ENCODE measurements at places on chromosomes 5 and 9.
A peak's percentile ranks its signal among the peaks of the same experiment; 100 is the strongest.

DNA sequence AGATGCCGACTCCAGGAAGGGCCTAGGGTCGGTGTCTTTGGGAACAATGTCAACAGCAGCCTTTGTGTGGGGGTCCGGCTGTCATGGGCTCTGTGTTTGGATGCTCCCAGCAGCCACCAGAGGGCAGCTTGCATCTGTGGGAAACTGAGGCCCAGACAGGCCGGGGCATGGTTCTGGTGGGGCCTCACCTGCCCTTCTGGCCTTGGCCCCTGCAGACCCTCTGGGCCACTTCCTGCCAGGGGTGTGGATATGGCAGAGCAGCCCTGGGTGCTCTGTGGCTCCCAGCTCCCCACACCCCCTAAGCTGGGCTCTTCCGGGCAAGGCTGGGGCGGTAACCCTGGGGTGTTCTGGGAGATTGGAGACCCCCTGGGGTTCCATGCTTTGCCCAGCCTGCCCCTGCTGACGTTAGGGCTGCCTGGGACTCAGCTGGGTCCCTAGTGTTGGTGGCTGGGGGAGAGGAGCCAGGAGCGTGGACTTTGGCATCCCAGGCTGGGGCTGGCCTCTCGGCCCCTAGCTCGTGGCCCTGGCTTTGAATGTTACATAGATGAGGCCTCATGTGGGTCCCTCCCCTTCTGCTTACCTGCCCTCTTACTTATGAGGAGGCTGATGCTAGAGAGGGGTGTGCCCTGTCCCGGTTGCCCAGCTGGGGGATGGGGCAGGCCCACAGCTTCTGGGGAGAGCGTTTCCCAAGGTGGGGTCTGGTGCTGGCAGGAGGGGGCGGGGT, 38.3 kb downstream of the RXRA start:
- DNase-seq = no peak

GRCh38 chr5:141968914-141969608, at the start of gene RNF14:
RNF14 (plus strand) TSS chr5:141969105; CDS start chr5:141973589, 4,484 bp downstream.
- peak; percentile 98 for DNase-seq

- no peak for DNase-seq
Measured at GRCh38 chr9:97660340-97660739, 26.7 kb downstream of the NCBP1 start.

- DNase-seq = no peak
Measured at GRCh38 chr9:123064716-123065115, 31.2 kb downstream of the GPR21 start.

GRCh38 chr5:126015235-126016181, 407.7 kb upstream of the GRAMD2B start:
- no peak for DNase-seq

- no peak for DNase-seq
Measured at GRCh38 chr5:78783434-78784130, 135.0 kb upstream of the LHFPL2 start.

DNA sequence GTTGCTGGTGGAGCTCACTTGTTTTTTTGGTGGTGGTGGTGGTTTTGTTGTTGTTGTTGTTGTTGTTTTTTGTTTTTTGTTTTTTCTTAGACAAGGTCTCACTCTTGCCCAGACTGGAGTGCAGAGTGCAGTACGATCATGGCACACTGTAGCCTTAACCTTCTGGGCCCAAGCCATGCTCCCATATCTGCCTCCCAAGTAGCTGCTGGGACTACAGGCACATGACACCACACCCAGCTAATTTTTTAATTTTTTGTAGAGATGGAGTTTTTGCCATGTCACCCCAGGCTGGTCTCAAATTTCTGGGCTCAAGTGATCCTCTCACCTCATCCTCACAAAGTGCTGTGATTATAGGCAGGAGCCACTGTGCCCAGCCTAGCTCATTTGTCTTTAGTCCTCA, 53.5 kb downstream of the NUP214 start:
- no peak for DNase-seq

GRCh38 chr5:29113516-29113915, 2075.1 kb upstream of the CDH9 start:
- no peak for DNase-seq

DNA sequence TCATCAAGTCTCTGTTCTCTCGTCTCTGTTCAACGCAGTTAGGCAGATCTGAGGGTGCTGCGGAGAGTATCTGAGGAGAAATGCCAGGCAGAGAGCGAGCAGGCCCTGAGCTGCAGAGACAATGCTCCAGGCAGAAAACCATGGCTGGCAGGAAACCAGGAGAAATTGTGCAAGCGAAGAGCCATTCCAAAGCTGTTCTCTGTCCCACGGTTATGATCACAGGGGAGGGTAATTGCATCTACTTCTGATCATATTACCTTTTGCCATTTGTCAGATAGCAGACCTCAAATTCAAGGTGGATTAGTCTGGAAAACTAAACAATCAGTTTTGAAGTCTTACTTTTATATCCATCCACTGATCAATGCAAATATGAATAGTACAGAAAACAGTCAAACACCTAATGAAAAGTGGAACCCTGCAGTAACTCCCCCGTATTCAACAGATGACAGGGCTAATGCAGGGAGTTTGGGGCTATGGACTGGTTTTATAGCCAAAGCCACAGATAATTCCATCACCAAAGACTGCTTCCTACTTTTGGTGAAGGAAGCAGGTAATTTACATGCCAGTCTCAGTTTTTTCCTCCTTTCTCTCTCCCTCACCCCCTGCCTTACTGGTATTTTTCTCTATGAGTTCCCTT, 228.0 kb downstream of the DCP2 start:
- DNase-seq = no peak

- DNase-seq = no peak
Measured at GRCh38 chr9:84216151-84216550, 124.4 kb downstream of the SLC28A3 start.

DNA sequence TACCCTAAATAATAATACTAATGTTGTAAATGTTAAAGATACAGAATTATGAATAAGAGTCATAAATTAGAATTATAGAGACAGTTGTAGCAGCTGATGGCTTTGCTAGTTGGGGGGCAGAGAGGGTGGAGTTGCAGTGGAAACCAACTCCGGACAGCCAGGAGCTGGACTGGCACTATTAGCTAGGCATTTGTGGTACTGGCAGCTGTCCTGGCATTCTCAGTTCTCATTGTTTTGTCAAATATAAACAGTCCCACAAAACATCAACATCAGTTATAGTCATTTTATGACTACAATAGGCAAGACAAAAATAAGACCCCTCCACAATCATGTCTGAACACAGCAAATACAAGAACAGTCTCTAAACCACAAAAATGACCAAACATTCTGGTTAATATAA, 2.8 kb upstream of the FBXL17 start:
- no peak for DNase-seq

DNA sequence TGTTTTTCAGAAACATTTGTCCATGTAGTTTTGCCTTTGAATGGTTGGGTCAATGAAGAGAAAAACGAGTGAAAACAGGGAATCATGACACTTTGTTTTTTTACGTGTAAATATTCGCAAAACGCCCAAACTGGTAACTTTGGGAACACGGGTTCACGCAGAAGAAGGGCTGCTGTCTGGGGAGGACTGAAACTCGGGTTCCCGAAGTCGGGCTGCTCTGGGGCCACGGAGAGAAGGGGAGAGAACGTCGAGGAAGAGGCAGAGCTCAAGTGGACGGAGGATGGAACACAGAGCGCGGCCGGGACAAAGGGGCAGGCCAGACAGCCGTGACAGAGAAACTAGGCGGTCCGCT, 478 bp upstream of the SETD9 start:
- DNase-seq = no peak

DNA sequence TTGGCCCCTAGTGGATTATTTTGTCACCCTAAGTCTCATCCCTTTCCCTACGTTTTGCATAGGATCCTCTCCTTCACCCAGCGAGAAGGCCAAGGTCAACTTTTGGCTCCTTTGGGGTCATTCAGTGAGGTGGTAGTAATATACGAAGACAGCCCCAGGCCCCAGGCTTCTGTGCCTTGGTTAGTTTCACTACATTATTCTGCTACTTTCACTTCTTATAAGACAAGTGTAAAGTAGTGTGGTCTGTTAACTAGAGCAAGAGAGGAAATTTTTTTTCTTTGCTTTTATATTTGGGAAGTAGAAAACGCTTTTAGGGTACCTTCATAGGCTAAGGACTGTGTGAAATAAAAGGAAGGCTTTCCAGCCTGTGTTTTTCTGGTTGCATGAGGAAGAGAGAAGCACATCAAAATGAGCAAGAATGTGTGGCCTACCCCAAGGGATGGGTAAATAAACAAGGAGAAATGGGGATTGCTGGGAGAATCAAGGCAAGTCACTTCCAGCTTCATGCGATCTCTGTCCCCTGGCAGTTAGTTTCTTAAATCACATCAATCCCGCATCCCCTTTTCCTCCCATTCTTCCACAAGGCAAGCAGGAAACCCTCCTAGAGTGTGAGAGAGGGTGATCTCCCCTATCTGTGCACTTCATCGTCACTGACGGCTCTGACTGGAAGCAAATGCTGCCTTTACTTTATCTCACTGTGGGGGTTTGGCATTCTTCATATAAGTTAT, 677.0 kb upstream of the WWC1 start:
- DNase-seq = no peak

- DNase-seq = no peak
Measured at GRCh38 chr5:10507575-10508096, 56.2 kb upstream of the ANKRD33B start.

- no peak for DNase-seq
Measured at GRCh38 chr9:107219486-107220077, 63.5 kb upstream of the RAD23B start.

DNA sequence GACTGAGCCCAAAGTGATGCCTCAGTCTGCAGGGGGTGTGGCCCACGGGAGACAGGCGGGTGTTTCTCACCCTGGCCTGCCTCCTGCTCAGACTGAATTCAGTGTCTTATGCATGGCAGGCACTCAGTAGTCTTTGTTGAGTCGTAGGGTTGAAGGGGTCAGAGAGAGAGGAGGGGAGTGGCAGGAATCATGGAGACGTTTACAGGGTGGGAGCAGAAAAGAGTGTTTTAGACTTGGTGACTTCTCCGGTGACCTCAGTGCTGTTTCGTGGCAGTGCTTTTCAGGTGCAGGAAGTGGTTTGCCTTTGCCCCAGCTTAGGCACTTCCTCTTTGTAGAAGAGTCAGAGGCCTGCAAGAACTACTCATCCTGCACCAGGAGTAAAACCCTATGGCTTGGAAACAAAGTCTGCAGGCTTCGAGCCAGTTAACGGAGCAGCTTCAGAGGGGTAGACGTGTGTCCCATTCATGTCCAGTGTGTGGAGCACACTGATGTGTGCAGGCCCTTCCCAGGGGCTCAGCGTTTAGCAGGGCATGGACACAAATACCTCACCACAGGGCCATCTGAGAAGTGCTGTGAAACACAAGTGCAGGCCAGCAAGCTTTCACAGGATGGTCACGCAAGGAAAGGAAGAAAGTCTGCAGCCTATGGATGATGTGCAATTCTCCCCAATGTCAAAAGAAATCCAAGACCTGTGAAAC, 24.5 kb upstream of the SEMA4D start:
- peak; percentile 92 for DNase-seq

- DNase-seq = no peak
Measured at GRCh38 chr9:98345011-98345410, 89.6 kb upstream of the TBC1D2 start.

DNA sequence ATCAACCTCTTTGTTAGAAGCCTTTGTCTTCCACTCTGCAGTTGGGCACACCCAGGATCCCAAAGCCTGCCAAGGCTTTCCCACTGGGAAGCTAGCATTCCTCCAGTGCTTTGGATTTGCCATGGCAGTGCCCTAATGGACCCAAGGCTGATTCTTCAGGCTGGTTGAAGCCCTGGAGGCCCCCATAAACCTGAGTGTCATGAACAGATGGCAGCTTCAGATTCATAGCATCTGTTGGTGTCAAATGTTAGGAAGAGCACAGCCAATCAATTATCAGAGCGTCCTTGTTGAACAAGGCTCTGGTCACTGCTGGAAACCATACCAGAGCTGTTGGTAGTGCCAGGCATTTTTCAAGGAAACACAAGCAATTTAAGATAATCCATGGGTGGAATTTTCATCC, 241.1 kb upstream of the KLF4 start:
- DNase-seq = no peak

GRCh38 chr9:112446080-112446479, 40.5 kb upstream of the KIAA1958 start:
- no peak for DNase-seq

DNA sequence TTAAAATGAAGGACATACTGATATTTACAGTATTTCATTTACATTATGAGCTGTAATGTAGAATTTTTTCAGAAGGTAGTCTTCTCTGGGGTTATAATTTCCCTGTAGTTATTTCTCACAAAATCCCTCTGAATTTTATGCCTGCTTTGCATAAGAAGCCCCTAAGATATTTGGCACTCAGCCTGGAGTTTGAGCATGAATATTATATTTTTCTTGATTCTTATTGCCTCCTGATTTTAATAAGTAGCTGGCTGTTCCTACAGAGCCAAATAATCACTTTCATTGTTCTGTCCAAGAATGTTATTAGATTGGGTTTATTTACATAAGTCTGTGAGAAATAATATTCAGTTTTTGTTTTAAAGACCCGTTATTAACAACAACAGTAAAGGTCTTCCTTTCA, 195.0 kb downstream of the FER start:
- DNase-seq = no peak

DNA sequence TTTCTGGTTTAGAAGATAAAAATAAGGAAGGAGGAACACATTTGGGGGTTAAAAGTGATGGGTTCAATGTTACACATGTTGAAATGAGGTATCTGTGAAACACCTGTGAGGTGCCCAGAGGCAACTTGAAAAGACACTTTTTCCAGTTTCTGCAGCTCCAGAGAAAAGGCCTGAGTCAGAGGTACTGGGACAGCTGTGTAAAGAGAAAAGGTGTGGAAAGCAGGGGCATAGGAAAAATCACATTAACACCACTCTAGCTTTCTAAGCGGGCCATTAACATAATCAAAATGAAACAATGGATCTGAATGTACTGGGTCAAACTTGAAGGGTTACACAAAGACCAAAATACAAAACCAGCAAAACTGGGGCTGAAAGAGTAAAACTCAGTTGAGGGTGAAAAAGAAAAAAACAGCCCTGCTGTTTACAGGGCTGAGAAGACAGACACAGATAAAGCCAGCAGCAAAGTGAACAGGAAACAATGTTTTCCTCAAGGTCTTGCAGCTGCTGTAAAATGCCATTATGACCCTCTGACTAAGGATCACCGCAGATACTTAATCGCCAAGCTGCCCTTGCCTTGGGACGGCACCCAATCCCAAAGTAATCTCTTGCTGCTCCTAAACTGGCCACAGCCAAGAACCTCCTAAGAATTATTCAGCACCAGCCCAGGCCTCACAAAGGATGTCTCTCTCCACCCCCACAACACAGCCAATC, 104.7 kb downstream of the DROSHA start:
- DNase-seq = no peak

GRCh38 chr5:124206540-124206939, 539.9 kb downstream of the ZNF608 start:
- no peak for DNase-seq

GRCh38 chr5:78275998-78276543, 18.4 kb downstream of the AP3B1 start:
- no peak for DNase-seq

DNA sequence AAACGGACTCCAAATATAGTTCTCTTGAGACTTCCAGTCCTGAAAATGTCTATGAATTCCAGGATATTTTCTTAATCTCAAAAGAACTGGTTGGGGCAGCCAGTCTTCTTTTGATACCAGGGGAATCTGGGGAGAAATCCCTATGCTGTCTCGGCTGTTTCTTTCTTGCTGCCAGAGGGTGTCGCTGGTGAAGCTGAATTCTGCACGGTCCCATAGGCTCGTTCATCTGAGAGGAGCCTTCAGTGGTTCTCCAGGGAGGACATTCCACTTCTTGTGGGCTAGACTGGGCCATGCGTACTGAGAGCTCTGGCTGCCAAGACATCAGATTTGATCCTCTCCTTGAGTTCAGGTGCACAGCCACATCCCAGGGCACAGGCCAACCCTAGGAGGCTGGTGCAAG, 155.0 kb upstream of the CLINT1 start:
- DNase-seq = no peak
